ENCODE measurements at places on chromosomes 2 and 18.

DNA sequence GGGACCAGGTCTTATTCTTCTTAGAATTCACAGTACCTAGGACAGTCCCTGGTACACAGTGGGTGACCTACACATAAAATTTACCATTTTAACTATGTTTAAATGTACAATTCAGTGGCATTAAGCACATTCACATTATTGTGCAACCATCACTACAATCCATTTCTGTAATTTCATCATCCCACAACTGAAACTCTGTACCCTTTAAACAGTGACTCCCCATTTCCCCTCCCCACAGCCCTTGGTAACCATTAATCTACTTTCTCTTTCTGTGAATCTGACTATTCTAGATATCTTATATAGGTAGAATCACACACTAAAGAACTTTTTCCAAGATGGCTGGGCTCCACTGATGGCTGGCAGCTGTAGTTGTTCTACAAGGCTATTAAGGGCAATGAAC lies 41.6 kb downstream of the GFPT1 start:
- no peak for DNase-seq

- no peak for DNase-seq
Observed at GRCh38 chr2:225064362-225064761, 22.1 kb upstream of the DOCK10 start.

DNA sequence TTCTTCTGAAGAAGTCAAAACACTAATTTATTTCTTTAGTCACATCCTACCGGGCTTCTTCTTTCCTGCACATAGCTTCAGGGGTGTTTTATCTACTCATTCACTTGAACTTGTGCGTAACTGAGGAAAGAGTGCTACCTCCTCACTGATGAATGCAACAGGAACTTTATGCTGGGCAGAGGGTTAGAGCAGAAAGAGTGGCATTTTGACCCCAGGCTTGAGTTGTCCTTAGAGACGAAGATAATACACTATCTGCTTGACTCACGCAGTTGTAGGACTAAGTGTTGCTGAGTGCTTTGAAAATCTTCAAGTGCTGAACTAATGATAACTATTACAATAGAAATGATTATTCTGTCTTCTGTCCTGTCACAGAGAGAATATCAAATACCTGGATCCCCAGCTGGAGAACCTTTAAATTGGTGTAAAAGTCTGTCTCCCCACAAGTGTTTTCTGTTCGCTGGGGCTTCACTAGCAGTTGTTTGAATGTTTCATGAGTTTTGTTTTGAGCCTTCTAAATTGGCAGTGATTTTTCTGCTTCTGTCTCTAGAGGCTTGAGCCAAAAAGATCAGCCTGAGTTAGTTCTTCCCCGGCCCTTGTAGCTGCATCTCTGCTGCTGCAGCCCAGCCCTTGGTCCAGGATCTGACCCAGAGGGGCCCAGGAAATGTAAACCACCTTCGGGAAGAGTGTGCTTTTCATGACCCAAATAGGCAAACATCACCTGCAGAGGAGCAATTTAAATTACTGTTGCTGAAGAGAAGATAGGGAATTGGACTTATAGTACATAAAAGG lies 86.3 kb upstream of the LGALSL start:
- DNase-seq: no peak

DNA sequence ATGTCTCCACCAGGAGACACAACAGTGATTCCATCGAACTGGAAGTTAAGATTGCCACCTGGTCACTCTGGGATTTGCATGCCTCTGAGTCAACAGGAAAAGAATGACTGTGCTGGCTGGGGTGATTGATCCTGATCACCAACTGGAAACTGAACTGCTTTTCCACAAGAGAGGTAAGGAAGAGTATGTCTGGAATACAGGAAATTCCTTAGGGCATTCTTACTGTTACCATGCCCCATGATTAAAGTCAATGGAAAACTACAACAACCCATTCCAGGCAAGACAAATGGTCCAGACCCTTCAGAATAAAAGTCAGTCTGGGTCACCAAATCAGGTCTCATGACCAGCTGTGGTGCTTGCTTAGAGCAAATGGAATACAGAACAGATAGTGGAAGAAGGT lies 12.0 kb upstream of the DDX1 start:
- no peak for DNase-seq

Measured in stimulated activated CD4-positive, alpha-beta T cell treated with anti-CD3 and anti-CD28 coated beads, Interleukin-1b, Interleukin-23, amount 100 ng/mL, for 24 hours (primary cell).